Right atrium auricular region (tissue), 2 donors: ENCODE measurements at places on chromosomes 3 and 15. TPM values are rescaled to one million over a fixed set of nuclear protein-coding genes. Genes with fewer than 3 reads are reported as not detected.

The CTXN2 gene
- total RNA-seq, result not detected

DNA sequence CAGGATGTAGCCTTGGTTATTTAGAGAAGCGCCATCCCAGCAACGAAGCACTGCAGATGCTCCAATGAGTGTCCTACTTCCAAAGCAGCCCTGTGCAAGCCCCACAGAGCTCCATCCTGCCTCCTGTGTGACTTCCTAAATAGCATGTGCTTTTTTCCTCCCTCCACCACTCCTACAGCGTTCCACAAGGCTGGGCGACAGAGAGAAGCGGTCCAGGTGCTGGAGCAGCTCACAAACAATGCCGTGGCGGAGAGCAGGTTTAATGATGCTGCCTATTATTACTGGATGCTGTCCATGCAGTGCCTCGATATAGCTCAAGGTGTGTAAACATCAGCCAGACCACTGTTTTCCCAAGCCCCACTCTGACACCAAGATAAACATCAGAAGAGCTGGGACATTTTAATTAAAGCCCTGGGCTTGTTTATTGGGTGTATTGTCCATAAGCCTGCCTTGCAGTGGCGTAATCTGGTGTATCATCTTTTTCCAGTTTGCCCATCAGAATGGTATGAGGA is 22.2 kb upstream of the RHO start:
- no peak for DNase-seq

DNA sequence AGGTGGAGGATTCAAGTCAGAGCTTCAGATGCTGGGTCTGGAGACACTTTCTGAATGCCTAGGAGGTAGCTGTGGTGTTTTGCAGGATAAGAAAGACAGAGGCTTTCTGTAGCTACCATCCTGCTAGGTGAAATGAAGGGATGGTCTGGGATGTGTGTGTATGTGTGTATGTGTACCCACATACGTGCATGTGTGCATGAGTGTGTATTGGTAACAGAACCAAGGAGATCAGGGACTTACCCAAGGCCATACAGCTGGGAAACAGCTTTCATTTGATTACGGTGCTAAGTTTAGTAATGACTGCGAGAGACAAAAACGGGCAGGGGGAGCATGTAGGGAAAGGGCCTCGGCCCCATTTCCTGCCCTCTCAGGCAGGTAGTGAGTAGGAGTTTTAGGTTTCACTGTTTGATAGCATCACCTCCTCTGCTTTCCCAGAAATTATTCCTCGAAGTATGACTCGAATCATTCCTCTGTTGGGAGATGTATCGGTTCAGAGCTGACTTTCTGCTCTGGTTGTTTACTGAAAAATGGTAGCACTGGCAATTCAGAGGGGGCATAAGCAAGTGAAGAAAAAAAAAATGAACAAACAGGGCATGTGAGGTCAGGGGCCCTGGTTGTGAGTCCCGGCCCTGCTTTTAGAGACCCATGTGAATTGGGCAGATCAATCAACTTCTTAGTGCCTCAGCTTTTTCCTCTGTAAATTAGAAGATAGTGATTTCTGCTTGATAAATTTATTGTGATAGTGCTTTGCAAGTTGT is 130.7 kb downstream of the LPP start:
- DNase-seq, result no peak

The RETNLB gene
- total RNA-seq, result not detected

GRCh38 chr3:143314251-143315093 is 194.9 kb downstream of the CHST2 start:
- no peak for DNase-seq

- DNase-seq, result no peak
These were observed 1.2 kb downstream of the CHMP2B start for GRCh38 chr3:87228316-87228715.

GRCh38 chr3:8279476-8279875 is 222.1 kb upstream of the LMCD1 start:
- no peak for DNase-seq

The HYAL3 gene
- 3.5 TPM for total RNA-seq

GRCh38 chr3:142597906-142598305 is 1.7 kb downstream of the PLS1 start:
- DNase-seq, result no peak
